ENCODE measurements at places on chromosomes 2 and 18. TPM values are rescaled to one million over a fixed set of nuclear protein-coding genes. Genes with fewer than 3 reads are reported as not detected.

GRCh38 chr18:79491081-79491551, 95.4 kb downstream of the NFATC1 start:
- DNase-seq, result no peak

DNA sequence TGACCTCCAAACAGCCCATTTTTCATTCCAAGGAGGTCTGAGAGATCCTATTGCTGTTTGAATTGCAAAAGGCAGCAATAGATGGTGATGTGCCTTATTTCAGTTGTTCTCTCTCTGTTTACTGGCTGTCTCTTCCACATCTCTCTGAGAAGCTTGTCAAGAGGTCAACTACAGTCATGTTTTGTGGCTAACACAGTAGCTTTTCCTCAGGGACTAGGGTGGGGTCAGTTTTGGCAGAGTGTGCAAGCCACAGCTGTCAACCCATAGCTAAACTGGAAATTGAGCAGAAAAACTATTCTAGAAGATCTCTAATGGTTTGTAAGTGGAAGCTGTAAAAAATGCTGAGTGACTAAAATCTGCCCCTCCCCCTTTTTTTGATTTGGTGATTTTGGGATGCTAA, 67.1 kb downstream of the DIS3L2 start:
- DNase-seq, result peak; percentile 86

- no peak for DNase-seq
These were observed 35.2 kb downstream of the SPOPL start for GRCh38 chr2:138536740-138537139.

- no peak for DNase-seq
These were observed 20.5 kb upstream of the BCL2L11 start for GRCh38 chr2:111100087-111100764.

- no peak for DNase-seq
These were observed 13.4 kb downstream of the NPAS2 start for GRCh38 chr2:100833331-100833730.

DNA sequence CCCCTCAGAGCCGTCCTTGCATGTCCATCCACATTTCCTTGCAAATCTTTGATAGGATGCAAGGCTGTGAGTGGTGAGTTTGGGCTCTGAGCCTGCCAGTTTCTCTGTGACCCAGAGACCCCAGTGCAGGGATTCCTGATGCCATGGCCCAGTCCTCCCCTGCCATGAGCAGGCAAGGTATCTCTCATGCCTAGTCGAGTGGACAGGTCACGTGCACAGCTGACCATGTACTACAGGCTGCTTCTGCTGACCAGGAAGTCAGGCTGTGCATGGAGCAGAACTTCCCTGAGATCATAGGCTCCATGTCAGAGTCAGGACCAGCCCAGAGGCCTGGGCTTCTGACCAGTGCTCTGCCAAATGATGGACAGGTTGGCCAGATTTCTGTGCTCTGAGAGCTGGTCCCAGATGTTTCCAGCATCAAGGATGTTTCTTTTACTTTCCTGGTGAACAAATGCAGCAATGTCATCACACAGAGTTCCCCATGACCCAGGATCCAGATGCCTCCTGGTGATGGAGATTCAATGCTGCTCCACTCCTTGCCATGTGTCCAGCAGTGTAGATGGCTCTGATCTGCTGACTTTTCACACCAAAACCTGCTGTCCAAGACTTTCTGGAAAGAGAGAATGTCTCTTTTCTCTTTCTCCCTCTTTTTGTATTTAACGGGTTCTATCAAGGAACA, 321.6 kb upstream of the HS6ST1 start:
- no peak for DNase-seq

- DNase-seq, result no peak
These were observed 251.5 kb upstream of the NXPH2 start for GRCh38 chr2:139031722-139032121.

DNA sequence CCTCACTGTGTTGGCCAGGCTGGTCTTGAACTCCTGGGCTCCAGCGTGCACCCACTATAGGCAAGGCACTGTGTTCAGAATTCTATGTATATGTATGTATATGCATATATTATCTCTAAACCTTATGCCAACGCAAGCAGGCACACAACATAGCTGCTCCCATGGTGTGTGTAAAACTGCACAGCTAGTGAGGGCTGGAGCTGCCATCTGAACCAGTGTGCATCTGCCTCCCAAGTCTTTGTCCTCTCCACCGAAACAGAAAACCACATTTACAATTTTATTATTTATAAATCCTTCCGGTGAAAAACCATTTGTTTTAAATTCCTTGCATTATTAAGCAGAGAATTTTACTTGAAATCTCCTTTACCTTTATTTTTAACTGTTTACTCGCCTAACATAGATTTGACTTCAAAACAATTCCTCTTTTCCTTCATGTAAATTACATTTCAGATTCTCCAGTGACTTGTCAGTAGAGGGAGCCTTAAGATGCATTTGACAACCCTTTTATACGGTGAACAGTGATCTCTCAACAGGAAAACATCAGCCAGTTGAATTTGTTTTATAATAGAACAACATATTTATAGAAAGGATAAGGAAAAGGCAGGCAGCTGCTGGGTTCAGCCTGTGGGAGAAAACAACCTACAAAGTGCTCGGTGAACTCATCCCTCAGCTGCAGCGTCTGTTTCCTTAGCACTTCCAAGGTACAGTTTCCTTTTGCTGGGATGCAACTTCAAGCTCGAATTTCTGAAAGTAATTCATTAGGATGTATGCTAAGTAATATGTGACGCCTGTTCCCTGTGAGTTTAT, 101.2 kb downstream of the MYT1L start:
- DNase-seq, result no peak

DNA sequence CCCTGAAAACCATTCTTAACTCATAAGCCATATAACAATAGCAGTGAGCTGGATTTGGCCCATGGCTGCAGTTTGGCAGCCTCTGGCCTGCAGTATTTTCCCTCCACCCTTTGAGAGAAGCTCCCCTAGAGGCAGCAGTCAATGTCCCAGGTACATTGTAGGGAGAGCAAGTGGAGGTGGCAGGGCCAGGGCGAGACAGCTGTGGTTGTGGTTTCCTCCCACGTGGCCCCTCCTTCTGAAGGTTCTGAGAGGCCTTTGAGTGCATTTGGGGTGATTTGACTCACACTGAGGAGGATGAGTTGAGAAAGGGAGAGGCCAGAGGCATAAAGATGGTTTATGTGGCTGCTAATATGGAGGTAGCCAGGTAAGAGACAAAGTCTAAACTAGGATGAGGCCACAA, 45.5 kb upstream of the LDAH start:
- DNase-seq, result no peak

- no peak for DNase-seq
These were observed 54.2 kb upstream of the ZNF396 start for GRCh38 chr18:35431374-35431741.

GRCh38 chr2:3128786-3129185, 248.8 kb downstream of the EIPR1 start:
- no peak for DNase-seq

- DNase-seq, result no peak
These were observed 154.3 kb downstream of the PLCL1 start for GRCh38 chr2:197958592-197959150.

DNA sequence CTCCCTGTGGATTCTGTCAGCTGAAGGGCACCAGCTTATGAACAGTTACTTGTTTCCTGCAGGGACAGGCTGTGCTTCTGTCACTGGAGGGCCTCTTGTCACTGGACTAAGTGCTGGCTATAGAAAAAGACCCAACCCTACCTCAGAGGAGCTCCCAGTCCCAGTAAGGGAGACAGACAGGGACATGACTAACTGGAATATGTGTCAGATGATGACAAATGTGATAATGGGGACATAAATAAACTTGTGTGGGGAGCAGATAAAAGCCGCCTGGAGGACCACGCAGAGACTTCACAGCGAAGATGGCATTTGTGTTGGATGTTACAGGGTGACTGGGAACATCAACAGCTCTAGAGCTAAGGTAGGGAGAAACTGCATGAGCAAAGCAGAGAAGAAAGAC, 95.0 kb downstream of the MAPRE2 start:
- no peak for DNase-seq

DNA sequence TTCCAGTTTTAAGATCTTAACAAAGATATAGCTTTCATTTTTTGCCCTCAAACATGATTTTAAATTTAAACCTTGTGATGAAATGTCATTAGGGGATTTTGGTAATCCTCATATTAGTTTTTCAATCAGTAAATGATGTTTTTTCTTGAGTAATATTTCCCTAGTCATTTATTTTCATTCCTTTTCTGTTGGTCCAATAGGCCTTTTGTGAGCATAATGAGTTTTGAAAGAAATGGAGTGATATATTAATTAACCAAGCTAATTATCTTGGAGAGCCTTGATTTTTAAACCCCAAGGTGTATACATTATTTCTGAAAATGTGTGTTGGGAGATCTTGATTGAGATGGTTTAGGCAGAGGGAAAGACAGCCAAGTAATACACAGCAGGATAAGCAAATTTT, 46.3 kb downstream of the DCC start:
- DNase-seq, result no peak

DNA sequence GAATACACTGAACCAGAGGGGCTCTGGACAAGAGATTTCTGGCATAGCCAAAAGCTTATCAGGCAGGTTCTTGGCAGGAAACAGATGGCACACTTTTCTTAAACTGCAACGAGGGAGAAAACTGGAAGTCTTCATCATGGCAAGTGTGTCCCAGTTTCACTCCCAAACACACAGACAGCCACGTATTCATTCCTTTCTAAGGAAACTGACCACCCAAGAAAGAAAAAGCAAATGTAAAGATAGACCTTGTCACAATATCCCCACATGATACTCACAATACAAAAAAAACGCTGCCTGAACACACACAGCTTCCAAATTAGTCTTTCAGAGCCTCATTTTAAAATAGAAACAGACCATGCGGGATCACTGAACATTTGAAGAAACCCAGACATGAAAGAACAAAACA, 40.6 kb upstream of the RTTN start:
- no peak for DNase-seq

- DNase-seq, result no peak
These were observed 149.2 kb upstream of the NCK2 start for GRCh38 chr2:105595536-105595935.

GRCh38 chr2:31314761-31315160, 80.8 kb downstream of the EHD3 start:
- DNase-seq, result no peak

DNA sequence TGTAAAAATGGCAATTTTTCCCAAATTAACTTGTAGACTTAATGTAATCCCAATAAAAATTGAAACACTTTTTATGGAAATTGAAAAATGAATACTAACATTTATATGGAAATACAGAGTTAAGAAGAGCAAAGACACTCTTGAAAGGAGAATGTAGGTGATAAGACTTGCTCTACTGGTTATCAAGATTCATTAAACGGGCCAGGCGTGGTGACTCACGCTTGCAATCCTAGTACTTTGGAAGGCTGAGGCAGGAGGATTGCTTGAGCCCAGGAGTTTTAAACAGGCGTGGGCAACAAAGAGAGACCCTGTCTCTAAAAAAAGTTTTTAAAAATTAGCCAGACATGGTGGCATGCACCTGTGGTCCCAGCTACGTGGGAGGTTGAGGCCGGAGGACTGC, 29.5 kb upstream of the ZNF396 start:
- DNase-seq, result no peak

GRCh38 chr2:191666732-191667131, 11.2 kb upstream of the NABP1 start:
- DNase-seq, result no peak

- peak; percentile 91 for DNase-seq
These were observed at the start of gene EMILIN2 for GRCh38 chr18:2846636-2847316. Gene EMILIN2 (plus strand): TSS chr18:2847006. CDS start chr18:2847189, 183 bp downstream.

- no peak for DNase-seq
These were observed 49.2 kb downstream of the EEF1B2 start for GRCh38 chr2:206208900-206209299.

DNA sequence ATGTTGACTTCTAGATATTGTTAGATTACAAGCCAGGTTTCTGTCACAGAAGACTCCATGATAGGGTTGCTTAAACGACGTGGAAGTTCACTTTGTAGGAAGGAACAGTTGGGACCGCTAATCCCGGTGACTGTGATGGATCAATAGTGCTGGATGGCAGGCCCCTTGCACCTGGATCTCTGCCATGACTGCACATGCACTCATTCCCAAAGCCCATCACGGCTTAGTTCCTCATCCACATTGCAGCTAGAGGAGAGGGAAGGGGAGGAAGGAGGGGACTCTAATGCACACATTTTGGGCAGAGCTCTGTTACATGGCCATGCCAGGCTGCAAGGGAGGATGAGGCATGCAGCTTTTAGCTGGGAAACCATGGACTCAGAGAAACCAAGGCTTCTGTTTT, 773.7 kb upstream of the RAB6C start:
- DNase-seq, result no peak

DNA sequence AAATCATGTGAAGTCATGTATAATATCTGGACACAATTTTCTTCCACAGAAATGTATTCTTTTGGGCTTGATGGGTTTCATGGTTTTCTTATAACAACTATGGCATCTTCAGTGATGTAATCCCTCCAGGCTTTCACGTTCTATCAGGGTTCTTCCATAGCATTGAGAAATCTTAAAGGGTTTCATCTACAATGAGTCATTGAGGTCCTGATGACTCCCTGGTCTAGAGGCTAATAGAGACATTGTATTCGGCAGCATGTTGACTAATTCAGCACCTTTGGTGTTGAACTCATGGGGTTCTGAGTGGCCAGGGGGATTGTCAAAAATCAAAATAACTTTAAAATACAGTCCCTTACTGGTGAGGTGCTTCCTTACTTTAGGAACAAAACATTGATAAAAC, 614.0 kb upstream of the CRIM1 start:
- DNase-seq, result no peak

DNA sequence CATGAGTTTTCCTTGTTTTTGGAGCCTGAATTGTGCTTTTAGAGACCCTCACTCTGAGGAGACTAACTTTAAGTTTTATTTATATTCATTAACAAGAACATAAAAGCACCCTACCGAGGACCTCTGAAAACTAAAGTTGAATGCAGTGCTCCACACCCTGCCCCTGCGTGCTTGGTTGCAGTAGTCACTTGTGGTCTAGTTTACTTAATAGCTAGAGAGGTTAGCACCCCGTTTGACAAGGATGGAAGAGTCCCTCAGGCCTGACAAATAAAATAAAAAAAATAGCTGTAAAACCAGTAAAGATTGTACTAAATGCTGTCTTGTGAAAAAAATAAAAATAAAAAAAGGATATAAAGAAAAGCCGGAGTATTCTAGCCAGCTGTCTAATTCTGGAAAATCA, 395.2 kb downstream of the MTX2 start:
- no peak for DNase-seq

GRCh38 chr2:95231723-95232122, 24.4 kb downstream of the ZNF892 start:
- DNase-seq, result no peak

- DNase-seq, result no peak
These were observed 242.1 kb upstream of the TNP1 start for GRCh38 chr2:217101972-217102371.

The PKDCC gene
- total RNA-seq, result 92.2 TPM

The SCG2 gene
- total RNA-seq, result 0.15 TPM

The ESPNL gene
- 0.56 TPM for total RNA-seq

The MYO5B gene
- 1.6 TPM for total RNA-seq

The ASB18 gene
- 5.3 TPM for total RNA-seq

The CXCR2 gene
- 0.33 TPM for total RNA-seq

The TPRKB gene
- 23.4 TPM for total RNA-seq

The HOXD3 gene
- not detected for total RNA-seq

The POMC gene
- total RNA-seq, result 7.3 TPM

The TEKT4 gene
- total RNA-seq, result not detected

The HOXD4 gene
- total RNA-seq, result not detected

The DNAJC5G gene
- total RNA-seq, result 2.1 TPM

The IL36A gene
- not detected for total RNA-seq

Measured in right cardiac atrium (tissue), 5 donors.